ENCODE measurements at places on chromosomes 1 and 21.

GRCh38 chr21:29233611-29234540, 64.8 kb upstream of the BACH1 start:
- DNase-seq, result no peak

- DNase-seq, result no peak
Observed at GRCh38 chr1:205989786-205990185, 13.4 kb downstream of the RAB7B start.

DNA sequence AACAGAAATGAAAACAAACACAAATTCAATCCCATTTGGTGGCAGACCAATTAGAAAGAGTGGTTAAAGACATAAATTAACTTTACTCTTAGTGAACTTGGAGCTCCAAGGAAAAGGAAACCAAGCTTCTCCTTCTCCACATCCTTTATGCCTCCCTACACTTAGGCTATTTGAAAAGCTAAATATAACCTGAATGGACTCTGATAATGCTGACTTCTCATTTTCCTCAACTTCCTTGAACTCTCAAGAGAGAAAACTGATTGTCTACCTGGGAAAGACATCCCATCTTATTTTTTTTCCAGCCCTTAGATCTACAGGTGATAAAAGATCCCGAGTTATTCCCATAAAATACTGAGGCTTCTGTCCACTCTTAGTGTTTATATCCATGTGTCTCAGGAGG, 178.4 kb upstream of the SPAG17 start:
- no peak for DNase-seq

DNA sequence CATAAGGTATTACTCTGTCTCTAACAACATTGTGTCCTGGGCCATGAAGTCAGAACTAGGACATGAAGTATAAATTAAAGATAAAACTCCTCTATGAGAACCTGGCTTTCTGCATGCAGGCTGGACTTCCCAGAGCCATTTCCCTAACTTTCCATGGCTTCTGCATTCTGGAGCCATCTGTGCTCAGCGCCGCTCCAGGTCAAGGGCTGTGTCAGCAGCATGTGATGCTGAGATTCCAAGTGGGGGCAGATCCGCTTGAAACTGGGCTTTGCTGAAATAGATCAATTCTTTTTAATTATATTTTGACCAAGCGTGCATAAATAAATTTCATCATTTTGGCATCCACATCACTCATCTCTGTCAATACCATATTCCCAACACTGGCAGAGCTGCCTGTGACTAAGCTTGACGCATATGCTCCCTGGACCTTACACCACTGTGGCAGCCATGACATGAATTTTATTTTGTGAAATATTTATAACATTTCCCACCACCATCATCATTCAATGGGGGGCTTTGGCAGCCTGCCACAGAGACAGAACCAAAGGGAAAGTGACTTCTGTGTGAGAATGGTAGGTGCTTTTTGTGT, 110.4 kb upstream of the KCNK1 start:
- no peak for DNase-seq

- no peak for DNase-seq
Observed at GRCh38 chr1:72697410-72697809, 415.1 kb upstream of the NEGR1 start.

DNA sequence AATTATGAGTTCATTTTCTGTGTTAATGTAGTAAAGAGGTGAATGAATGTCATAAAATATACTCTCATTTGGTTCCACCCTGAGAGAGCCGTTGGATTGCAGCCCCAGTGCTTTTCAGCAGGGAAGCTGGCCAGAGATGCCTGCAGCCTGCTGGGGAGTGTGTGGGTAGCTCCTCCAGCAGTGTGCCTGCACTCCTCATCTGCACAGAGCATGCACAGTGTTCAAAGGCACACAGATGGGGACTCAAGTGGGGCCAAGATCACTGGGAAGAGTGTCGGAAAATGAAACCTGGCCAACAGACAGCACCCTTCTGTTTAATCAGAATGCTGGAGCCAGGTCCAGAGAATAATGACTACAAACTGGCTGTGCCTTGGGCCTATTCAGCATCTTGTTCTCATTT, 206.8 kb downstream of the ST6GALNAC3 start:
- DNase-seq, result peak; percentile 65
